ENCODE measurements at places on chromosomes 6 and 20.

DNA sequence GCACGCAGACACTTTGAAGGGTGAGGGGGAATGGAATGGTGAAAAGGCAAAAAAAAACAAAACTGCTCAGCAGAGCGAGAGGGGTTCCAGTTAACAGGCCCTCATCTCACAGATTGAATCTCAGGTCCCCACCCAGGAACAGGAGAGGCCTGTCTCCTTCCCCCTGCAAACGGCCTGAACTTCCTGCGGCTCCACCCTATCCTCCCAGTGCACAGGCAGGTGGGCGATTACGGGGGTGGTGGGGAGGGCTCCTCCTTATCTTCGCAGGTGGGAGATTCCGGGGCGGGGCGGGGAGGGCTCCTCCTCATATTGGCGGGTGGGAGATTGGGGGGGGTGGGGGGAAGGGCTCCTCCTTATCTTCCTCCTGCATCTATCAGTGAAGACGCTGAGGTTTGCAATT is 129.0 kb downstream of the SOX4 start:
- DNase-seq = no peak

DNA sequence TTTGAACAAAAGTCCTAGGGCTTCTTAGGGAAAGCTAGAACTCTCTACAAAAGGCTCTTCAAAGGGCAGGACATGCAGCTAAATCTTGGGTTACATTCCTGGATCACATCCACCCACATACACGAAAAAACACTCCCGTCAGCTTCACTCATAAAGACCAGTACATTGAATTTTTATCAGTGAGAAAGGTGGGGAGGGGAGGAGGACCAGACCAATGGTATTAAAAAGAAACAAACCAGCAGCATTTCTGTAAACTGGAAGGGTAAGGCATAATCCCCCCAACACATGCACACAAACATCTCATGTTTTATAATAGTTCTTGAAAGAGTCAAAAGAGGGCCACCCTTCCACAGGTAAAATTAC is 31.6 kb downstream of the MYLK4 start:
- DNase-seq = no peak

DNA sequence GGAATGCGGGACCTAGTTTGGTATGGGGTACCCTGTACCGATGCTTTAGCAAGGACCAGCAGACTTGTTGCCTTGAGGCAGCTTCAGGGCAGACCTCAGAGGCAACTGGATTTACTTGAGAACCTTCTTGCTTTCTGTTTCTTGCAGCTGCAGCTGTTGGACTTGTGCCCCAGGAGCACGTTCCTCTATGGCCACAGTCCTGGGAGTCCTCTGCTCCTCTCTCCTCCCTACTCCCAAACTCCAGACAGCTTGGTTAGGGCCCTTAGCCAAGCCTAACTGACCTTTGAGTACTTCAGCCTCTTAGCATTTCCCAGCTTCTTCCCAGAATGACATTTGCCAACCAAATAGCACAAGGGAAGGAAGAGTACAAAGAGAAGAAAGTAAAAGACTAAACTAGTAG is 34.7 kb downstream of the GHRH start:
- no peak for DNase-seq

DNA sequence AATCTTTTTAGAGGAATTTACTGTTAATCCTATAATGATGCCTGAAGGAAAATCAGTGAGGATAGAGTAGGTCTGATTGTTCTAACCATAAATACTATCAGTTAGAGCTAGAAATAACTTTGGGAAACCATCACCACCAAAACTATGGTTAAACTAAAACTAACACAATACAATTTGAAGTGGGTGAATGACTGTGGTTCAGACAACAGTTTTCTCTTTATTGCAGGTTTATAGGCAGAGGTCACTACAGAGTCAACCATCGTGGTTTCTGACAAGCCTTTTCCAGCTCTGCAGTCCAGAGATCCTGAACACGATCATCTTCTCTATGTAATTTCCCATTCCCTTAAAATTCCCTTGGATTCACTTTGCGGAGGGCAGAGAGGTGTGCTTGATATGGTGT is 134.3 kb downstream of the IBTK start:
- no peak for DNase-seq

DNA sequence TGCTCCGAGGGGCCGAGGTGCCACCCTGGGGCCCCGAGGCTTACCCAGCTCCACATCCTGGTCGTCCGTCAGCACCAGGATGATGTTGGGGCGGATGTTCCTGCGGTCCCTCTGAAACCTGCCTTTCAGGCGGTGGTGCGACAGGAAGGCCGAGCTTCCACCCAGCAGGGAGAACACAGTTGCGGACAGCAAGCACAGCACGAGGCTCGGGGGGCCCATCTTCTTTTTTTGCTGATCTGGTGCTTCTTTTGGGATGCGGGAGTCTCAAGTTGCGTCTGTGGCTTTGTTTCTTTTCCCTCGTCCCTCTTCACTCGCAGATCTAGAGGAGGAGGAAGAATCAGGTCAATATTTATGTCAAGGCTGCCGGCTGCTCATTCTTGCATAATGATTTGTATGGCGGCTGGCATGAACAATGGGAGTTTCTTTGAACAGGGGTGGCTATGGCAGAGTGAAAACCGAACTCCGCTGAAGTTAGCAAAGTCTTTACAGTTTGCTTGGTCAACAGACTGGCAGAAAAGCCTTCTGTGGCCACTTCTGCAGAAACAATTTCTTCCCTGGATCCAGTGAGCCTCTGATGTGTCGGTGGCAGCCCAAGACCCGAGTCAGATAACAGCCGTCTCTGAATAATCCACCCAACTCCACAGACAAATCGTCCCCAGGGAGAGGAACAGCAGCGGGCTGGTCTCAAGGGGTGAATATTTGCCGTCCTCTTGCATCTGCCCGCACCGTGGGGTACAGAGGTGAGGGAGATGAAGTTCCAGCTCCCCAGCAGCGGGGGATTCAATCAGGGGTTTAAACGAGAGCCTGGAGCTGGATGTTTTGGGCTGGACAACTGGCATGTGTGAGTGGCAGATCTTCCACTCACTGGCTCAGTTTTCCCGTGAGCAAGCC is 27.9 kb downstream of the SULF2 start:
- no peak for DNase-seq

- no peak for DNase-seq
These were observed 8.7 kb upstream of the OSER1 start for GRCh38 chr20:44219170-44219730.

- no peak for DNase-seq
These were observed 50.4 kb downstream of the IRAK1BP1 start for GRCh38 chr6:78917788-78918187.

DNA sequence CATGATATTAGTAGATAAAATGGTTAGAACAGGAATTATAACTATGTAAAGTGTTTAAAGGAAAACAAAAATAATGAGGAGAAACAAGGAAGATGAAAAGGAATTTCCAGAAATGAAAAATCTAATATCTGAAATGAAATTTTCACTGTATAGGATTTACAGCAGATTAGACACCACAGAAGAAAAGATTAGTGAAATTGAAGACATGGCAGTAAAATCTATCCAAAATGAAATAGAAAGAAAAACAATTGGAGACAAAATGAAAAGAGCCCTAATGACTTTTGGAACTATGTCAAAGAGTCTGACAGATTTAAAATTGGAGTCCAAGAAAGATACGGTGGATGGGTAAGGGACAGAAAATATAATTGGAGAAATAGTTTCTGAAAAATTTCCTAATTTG is 174.2 kb downstream of the AKAP7 start:
- DNase-seq = no peak

- DNase-seq = peak; percentile 63
These were observed 36.5 kb downstream of the WDR27 start for GRCh38 chr6:169665289-169665688.

DNA sequence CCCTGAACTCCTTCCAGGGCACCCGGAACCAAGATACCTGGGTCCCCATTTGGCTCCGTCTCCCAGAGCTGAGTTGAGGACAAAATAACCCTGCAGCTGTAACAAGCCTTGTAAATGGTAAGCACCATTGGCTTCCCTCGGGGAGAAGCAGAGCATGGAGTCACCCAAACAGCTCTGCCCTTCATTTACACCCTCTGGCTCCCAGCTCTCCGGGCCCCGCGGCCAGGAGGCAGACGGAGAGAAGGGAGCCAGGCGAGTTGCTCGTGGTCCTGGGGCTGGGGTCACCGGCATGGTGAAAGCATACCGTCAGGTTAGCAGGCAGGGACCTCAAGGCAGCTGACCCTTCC is 2.1 kb downstream of the TFEB start:
- no peak for DNase-seq

- DNase-seq = no peak
These were observed 100.0 kb upstream of the CARMIL1 start for GRCh38 chr6:25179051-25179778.

All from bronchial epithelial cell (primary cell).